ENCODE measurements at places on chromosomes 3 and 15.

GRCh38 chr3:25074149-25074548 is 353.9 kb upstream of the RARB start:
- no peak for DNase-seq

DNA sequence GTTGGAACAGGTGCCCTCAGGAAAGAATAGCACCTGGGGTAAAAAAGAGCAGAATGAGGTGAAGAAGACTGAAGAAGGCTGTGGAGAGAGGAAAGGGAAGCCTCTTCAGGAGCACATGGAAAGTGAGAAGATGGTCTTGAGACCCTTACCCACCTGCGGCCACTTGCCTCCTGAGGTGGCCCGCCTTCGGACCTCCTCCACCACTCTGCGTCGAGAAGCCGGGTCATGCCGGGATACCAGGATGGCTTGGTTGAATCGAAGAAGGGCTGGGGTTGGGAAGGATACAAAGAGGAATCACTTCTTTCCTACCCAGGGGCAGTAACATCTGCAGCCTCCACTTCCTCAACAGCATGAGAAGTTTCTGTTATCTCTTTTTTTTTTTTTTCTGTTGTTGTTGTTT is 3.0 kb downstream of the LPCAT4 start:
- no peak for DNase-seq

DNA sequence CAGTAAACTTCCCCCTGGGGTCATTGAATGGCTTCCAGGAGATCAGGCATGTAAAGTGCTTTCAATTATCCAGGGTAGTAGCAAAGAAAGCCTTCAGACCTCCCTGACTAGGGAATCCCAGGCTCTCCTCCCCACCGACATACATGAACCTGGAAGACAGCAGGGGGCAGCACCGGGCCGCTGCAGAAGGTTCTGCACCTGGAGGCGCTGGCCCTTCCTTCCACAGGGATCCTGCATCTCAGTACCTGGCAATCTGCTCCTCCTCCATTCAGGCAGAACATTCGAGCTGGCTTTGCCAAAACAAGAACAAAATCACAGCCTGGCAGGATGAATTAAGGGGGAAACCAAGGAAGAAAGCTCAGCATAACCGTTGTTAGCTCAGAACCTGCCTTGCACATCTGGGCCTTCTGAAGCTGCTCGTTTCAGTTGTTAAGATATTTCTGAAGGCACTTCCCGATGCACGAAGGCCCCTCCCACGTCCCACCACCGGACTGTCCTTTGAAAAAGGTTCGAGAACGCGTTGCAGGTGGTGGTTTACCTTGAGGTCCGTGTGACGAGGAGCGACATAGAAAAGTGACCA is 237.7 kb downstream of the SLCO3A1 start:
- DNase-seq = no peak

DNA sequence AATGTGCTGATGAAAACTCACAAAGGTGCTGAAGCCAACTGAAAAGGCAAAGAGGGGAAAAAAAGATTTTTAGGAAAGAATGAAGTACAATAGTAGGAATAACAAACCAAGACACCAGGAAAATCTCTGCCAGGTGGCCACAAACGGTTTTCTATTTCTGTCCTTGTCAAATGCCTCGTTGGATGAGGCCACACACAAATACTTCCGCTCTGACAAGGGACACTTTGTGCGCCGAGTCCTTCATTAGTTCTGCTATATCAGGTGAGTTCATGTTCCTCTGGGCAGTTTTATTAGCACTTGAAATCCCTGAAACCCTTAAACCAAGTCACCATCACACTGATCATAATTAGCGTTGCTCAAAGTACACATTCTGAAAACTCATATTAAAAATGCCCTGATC is 373.1 kb downstream of the VPS13C start:
- DNase-seq = no peak

- DNase-seq = no peak
Observed at GRCh38 chr15:49154799-49155109, 645 bp downstream of the COPS2 start.

- DNase-seq = no peak
Observed at GRCh38 chr3:127615631-127616305, 13.2 kb upstream of the PODXL2 start.

DNA sequence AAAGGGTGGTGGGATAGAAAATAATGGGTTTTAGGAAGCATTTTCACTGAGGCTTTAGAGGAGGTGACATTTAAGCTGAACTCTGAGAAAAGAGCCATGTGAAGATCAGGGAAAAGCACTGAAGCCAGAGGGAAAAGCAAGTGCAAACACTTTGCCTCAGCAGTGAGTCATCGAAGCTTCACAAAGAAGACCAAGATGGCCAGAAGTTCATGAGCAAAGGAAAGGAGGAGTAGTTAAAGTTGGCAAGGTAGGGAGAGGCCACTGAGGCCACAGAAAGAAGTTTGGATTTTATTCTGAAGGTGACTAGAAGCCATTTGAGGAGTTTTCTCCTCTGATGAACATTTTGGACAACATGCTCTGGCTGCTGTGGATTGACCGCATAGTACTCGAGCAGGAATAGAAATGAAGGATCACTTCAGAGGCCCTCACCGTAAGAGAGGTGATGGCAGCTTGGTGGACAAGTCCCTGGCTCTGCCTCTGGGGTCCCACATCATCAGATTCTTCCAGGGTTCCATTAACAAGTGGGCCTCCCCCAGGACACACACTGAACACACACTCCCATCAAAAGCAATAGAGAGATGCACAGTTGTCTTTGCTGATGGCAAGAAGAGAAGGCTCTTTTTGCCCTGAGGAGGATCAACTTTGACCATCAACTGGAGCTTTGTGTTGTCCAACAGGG is 75.5 kb downstream of the TOP2B start:
- no peak for DNase-seq

DNA sequence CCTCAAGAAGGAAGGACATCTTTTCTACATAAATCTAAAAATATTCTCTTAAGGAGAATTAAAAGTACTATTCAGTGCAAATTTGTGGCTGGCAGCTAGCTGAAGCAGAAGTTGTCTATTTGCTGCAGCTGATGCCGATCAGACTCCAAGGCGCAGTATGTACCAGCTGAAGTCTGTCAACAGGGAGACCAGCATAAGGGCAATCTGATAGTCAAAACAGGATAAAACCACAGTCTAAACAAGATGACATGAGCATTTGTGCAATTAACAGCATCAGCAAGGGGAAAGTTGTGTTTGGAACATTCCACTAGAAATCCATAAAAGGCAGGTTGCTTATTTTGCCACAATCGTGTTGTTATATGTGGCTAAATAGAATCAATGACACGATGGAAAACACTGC is 198.2 kb upstream of the ROBO2 start:
- DNase-seq = no peak

GRCh38 chr3:27239951-27240350 is 129.2 kb downstream of the NEK10 start:
- DNase-seq = no peak

GRCh38 chr3:15982667-15983196 is 185.0 kb upstream of the ANKRD28 start:
- no peak for DNase-seq

- DNase-seq = no peak
Observed at GRCh38 chr3:177498037-177498857, 301.0 kb upstream of the TBL1XR1 start.

DNA sequence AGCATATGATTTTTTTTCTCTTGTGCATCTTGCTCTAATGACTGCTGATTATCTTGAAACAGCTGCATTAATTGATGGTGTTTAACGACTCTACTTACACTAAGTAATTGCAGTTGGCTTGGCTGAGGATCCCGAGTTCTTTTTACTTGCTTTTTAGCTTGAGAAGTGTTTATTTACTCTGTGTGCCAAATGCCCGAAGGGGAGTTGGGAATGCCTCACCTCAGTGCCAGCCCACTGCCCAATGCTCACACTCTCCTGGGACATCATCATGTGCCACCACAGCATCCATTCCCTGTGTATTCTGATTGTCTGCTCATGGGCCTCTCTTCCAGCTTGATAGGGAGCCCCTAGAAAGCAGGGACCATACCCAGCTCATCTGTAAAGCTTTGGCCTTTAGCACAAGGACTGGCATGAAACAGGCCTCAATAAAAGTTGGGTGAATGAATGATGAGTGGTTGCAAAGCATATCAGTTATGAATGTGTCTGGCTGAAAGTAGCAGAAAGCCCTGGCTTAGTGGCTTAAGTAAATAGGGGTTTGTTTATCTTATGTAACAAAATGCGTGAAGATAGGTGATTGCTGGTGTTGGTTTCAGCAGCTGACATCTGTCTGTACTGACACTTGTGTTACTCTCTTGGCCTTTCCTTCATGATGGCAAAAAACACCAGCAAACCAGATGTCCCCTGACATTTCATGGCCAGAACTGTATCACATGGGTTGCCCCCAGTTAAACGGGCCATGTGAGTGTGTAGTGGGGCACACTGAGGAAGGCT is 8.1 kb downstream of the PXYLP1 start:
- peak; percentile 56 for DNase-seq

- no peak for DNase-seq
Observed at GRCh38 chr15:92407916-92408315, 14.2 kb downstream of the ST8SIA2 start.

DNA sequence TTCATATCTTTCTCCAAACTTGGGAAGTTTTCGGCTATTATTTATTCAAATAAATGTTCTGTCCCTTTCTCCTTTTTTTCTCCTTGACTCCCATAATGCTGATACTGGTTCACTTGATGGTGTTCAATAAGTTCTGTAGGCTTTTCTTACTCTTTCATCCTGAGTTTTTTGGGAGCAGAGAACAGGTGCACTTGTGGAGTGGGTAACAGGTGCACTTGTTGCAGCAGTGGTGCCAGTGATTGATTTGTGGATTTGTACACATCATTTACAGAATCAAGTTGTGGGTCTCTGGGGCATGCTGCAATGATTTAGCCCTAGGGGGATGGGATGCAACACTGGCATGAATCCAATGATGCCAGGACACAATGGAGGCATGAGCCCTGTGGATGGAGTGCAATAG is 14.8 kb upstream of the OR5H1 start:
- DNase-seq = no peak

DNA sequence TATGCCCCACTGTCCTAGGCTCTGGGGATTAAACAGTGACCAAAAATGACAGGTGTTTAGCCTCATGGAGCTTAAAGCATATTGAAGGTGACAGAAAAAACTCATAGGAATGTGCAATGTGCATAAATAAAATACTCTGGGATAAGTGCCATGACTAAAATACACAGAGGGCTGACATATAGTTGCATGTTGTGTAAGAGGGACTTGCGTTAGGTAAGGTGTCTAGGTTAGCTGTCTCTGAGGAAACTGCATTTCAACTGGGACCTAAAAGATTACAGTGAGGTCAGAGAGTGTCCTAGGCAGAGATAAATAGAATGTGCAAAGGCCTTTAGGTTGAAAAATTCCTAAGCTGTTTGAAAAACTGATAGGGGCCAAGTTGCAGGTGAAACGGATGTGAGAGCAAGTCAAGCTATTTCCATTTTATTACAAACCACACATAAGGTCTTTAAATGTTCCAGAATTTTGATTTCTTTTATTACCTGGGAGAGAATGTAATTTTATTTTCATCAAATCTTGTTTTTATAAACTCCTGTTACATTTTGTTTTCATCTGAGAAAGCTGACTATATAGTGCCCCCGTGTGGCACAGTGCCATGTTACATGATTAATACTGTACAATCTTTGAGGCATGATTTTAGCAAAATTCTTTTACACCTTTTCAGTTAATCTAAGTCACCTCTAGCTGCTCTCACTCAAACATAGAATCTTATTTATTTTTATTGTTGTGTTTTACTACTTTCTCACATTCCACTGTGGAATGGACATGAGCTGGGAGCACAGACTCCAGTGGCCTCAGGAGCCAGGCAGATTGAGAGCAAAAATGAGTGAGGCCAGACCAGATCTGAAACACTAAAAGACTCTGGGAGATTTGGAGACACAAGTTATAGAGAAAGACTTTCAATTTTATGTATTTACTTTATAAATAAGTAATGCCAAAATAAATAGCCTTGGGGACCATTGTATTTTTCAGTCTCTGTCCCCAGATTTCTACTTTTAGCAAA is 259.6 kb upstream of the ZNF717 start:
- no peak for DNase-seq

DNA sequence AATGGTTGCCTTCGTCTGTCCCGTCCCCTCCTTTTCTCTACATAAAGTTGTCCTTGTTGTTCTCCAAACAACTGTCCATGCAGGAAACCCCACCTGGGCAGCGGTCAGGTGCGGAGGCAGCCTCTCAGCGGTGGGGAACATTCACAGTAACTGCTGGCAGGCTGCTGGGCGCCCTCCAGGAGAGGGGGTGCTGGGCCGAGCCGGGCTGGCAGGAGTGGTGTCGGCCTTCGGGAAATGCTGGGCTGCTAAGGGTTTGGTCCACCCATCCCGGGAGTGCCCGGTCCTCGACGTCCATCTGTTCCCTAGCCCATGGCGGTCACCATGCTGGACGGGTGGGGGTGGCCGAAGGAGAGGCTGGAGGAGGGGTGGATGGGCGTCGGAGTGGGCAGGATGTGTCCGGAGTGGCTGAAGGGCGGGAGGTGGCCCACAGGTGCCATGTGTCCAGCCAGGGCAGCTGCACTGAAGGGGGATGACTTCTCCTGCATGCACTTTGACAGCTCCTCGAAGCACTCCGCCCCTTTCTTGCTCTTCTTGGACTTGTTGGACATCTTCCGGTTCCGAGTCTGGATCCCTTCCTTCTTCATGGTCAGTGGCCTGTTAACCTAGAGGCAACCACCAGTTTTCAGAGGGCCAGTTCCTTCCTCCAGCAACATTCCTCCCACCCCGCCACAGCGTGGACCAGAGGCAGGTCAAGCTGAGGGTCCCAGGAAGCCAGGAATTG is 12.1 kb downstream of the GATA2 start:
- no peak for DNase-seq

DNA sequence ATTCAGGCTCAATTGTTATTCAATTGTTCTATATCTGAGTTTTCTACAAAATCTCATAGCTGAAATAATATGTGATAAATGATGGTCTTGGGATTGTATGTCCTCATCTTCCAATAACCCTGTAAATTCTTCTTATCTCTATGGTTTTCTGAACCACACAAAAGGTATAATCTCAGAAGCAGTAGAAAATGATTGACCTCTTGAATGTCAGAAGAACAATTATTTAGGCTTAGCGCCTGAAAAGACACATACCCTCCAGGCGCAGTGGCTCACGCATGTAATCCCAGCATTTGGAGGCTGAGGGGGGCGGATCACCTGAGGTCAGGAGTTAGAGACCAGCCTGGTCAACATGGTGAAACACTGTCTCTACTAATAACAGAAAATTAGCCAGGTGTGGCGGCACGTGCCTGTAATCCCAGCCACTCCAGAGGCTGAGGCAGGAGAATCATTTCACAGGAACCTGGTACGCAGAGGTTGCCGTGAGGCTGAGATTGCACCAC is 288.0 kb upstream of the TBC1D5 start:
- no peak for DNase-seq

- no peak for DNase-seq
Observed at GRCh38 chr15:50065279-50065678, 53.8 kb downstream of the ATP8B4 start.
